NCI-H1436 treated with DMSO at 0.1 percent for 48 hours (cell line): ENCODE measurements at places on chromosomes 3 and 15.
A peak's percentile ranks its signal among the peaks of the same experiment; 100 is the strongest.

DNA sequence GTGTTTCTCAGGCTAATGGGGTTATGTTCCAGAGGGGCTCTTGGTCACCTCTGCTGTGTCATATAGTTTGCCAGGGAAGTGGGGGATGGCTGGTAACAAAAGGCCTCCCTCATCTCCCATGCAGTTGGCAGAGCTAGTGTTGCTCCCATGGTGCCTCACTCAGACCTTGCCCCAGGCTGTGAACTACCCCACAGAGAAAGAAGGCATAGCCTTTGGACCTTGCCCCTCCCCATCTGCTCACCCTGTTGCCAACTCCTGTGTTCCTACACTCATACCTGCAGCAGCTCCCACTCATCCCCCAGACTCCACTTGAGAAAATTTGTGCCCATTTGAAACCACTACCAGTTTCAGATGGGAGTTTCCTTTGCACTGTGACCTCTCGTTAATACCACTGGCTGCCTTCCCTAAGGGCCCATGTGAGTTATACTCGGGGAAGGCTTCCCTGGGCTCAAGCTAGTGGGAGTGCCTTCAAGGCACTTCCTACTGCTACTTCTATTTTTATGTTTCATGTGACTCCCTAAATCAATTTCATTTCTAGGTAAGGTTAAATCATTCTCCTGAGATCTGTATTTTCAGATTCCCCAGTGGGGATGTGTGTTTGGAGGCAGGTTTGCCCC, 25.3 kb upstream of the COPB2 start:
- no peak for DNase-seq

GRCh38 chr3:188060840-188061544, 93.0 kb upstream of the LPP start:
- DNase-seq: no peak

DNA sequence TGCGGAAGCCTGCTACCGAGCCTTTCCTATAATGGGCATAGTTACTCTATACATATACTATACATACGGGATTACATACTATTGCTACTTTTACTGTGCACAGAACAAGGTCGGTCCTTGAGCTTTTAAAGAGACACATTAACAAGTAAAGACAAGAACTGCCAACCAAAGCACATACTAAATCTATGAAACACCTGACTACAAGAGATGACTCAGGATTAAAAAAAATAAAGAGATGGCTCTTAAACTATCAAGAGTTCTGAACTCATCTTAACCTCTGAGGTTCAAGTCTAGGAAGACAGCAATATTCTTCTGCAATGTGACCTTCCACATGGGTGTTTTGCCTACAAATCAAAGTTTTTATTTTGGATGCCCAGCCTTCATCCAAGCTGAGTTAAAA, 106.8 kb downstream of the TNIK start:
- DNase-seq: no peak

DNA sequence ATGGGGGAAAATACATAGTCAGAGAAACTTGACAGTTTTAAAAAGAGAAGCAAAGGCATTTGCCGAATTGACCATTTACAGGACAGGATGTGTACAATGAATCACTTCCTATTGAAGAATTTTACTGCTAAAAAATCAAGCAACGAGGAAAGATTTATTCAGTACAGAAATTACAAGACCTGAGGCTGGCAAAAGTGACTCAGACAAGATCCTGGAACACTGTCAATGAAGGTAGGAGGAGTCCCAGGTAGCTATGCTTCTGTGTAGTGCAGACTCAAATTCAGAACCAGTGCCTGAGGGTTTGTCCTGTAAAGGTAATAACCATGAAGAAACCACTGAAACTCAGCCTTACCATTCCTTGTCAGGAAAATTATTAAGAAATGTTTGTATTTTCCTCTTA, 120.9 kb downstream of the ZMAT3 start:
- DNase-seq: no peak

- DNase-seq: no peak
Observed at GRCh38 chr3:65963787-65964677, 74.7 kb downstream of the MAGI1 start.

- no peak for DNase-seq
Observed at GRCh38 chr15:96574782-96575181, 244.3 kb downstream of the NR2F2 start.

DNA sequence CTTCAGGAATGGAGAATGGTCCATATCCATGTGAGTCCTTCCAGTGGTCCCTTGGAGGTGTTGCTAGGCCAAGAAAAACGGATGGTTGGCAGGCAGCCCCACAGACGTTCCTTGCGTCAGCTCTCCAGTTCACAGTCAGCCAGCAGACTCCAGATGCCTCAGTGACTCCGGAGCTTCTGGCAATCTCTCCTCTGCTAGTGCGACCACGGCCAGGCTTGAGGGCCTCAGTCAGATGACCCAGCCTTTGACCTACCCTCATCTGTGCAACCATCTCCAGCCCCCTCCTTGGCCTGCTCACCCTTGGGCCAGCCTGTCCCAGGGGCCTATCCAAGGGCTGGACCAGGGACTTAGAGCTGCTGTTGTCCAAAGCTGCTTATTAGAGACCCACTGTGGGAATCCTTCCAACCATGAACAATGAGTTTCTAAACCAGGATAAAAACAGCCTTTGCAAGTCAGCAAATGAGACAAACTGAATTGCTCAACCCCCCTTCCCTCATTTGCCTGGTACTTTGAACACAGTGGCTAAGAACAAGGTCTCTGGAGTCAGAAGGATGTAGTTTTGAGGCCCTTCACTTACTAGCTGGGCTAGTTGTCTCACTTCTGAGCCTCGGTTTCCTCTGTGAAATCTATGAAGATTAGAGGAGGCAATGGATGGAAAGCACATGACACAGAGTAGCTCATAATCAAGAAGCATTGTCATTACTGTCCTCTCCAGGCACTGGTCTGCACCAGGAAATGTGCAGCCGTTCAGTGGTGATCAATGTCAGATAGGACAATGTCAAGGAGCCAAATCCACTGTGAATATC, 44.8 kb downstream of the ANP32A start:
- no peak for DNase-seq

DNA sequence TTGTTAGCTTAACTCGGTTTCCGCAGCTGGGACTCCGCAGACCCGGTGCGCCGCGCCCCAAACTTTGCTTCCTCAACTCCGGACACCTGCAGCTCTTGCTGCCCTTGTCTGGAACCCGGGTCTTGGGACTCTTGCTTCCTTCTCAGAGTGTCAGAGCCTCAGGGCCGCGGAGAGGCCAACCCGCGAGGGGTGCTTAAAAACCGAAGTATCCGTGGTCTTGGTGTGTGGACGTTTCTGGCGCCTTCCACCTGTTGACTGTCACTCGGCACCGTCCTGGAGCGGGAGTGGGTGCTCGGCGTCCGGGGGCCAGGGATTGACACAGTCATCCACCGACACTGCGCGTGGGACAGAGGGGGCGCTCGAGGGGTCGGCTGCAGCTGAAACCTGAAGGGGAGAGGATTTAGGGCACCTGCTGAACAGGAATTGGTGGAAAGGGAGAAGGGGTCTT, 386 bp downstream of the SQOR start:
- no peak for DNase-seq

GRCh38 chr3:47121409-47121808, 42.5 kb downstream of the SETD2 start:
- DNase-seq: no peak

GRCh38 chr3:129023909-129024308, 22.8 kb downstream of the EFCC1 start:
- peak; percentile 30 for DNase-seq

DNA sequence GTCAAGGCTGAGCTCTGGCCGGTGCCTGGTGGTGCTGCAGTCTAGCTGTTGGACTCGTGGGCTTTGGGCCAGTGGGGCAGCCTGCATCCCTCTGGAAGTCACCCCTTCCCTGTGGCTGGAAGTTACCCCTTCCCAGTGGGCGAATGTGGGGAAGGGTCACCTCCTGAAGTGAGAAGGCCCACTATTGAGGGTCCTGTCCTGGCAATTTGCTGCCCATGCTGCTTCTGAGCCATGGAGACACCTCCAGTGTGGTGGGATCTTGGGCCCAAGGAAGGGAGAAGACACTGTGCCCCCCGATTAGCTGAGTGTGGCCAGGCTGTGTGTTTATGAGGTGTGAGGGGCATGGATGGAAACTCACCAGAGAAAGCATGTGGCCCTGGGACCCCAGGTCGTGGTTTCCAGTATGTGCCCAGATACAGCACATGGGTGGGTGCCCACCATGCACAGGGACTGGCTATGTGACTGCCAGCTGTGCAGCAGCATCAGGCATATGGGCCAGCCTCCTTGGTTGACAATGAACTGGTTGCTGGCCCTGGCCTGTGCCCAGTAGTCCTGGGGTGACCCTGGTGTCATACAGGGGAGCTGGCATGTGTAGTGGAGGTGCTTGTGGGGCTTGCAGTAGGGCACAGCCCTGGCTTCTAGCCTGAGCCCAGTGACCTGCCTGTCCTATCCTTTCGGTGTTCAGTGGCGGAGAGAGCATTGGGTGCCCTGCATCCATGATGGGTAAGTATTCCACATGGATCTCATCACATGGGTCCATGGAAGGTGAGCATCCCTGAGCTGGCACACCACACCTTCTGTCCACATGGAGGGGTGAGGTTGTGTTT, 221.2 kb downstream of the SNRPN start:
- no peak for DNase-seq

DNA sequence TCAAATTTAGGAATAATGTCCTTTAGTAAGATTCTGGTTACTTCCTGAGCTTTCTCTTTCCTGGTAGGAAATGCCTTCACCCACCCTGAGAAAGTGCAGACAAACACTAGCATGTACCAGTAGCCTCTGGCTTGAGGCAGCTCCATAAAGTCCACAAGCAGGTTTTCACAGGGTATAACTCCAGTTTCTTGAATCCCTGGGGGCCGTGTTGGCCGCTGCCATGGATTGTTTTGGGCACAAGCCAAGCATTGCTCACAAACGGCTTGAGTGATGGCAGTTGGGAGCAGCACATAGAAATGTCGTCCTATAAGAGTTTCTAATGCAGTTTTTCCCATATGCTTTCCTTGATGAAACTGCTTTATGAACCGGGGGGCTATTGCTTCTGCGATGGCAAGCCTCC, 164.1 kb downstream of the STXBP5L start:
- no peak for DNase-seq

DNA sequence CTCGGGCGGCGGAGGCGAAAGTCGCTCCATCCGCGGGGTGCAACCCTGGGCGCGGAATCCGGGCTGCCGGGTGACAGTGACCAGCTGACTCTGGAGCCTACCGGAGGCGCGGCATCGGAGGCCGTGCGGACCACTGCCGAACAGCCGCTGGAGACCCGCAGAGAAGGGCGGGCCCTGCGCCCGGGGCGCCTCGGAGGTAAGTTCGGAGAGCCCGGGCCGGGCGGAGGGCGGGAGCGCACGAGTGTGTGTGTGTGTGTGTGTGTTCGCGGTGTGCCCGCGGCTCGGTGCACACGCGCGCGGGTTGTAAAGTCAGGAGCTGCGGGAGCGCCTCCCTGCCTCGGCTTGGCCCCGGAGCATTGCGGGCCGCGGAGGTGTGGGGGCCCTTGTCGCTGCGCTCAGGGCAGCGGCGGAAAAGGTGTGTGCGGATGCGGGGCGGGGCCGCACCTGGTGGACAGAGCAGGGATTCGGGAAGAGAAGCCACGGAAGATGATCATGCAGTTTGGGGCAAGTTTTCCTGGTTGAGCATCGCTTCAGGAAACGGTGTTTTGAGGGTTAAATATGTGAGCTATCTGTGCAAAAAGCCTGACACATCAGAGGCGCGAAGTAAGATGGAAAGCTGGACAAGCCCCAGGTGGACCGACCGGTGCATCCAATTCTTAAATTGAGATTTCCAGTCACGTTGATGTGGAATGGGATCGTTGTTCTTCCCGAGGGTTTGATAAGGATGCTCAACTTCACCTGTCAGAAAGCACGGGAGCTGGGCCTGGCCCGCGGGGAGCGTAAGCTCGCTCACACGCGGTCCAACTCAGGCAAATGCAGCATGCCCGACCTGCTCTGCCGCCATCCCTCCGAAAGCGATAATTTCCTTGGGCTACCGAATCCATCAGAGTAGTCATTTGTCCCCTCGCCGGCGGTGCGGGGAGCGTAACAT, 474 bp downstream of the MINAR1 start:
- no peak for DNase-seq

GRCh38 chr3:109809513-109809912, 472.2 kb upstream of the DPPA4 start:
- no peak for DNase-seq

- no peak for DNase-seq
Observed at GRCh38 chr15:29140475-29141307, 128.9 kb downstream of the NSMCE3 start.

DNA sequence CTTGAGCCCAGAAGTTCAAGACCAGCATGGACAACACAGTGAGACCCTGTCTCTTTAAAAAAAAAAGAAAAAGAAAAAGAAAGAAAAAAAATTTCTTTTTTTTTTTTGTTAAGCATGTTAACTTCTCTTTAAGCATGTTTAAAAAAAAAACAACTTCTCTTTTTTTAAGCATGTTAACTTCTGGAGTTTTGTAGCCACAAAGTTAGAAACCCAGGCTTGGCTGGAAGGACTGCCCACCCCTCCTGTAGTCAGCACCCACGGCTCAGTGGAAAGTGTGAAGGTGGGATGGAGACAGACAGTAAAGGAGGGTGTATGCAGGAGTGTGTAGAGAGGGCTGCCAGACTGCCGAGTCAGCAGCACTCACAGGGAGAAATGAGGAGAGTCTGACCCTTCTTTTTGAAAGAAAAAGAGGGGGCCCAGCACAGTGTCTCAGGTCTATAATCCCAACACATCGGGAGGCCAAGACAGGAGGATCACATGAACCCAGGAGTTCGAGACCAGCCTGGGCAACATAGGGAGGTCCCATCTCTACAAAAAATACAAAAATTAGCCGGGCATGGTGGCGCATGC, 33.2 kb downstream of the GOLGA8S start:
- DNase-seq: no peak

- DNase-seq: no peak
Observed at GRCh38 chr3:164673738-164674137, 404.6 kb downstream of the SI start.

- no peak for DNase-seq
Observed at GRCh38 chr3:160921020-160921635, 165.1 kb downstream of the PPM1L start.

DNA sequence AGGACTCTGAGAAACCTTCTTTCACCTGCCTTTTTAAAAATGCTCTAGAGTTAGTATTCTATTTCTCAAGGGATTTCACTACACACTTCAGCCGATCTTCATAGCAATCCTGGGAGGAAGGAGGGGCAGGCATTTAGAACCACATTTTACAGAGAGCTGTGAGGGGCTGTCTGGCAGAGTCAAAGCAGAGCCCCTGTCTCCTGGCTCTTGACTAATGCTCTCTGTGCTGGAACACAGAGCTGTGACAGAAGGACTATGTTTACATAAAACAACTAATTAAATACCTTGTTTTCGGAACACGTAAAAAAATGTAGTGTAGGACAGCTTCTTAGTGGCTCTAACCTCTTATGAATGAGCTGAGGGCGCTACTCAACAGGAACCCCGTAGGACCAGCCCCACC, 7.6 kb upstream of the SPTBN5 start:
- DNase-seq: no peak

GRCh38 chr15:45377609-45378148, 665 bp downstream of the GATM start:
- DNase-seq: no peak

DNA sequence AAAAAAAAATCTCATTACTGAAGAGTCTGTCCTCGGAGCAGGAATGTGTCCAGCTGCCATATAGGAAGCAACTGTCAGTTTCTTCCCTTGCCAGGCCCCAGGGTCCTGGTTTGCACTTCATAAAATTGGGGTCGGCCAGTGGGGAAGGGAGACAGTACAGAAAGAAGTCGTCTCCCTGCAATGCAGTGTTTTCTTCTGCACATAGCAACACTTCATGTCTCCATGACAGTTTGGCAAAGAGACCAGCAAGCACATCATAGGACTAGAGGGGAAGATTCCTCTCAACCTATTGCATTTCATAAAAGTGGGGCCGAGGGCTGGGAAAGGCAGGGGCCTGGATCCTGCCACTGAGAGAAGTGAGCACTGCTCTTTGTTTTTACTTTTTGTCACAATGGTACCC, 138.2 kb upstream of the HACD2 start:
- DNase-seq: no peak
